Upper lobe of left lung (tissue), 6 donors: ENCODE measurements at places on chromosomes 7 and 10. TPM values are rescaled to one million over a fixed set of nuclear protein-coding genes. Genes with fewer than 3 reads are reported as not detected.

TMEM196 gene
- total RNA-seq, result not detected

NUTM2D gene
- total RNA-seq, result 4.3 TPM

TLX1 gene
- not detected for total RNA-seq

CALN1 gene
- total RNA-seq, result not detected

TSPAN33 gene
- 10.1 TPM for total RNA-seq
